ENCODE measurements at places on chromosomes 16 and 17. TPM values are rescaled to one million over a fixed set of nuclear protein-coding genes. Genes with fewer than 3 reads are reported as not detected.

GRCh38 chr16:8247993-8248392, 342.3 kb downstream of the TMEM114 start:
- no peak for DNase-seq

DNA sequence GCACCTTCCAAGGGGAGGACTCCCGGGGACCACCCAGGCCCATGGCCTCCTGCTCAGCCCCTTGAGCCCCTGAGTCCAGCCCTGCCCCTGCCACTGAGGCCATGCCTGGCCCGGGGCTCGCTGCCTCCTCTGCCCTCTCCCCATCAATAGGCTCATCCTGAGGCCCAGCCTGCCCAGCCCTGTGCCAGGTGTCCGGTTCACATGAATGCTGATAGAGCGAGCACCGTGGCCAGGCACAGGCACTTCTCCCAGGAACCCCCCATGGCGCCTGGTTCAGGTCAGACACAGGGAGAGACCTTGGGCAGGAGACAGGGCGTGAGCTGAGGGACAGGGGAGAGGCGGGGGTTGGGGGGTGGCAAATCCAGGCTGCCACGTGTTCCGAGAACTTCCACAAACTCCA, 2.8 kb upstream of the PVALEF start:
- DNase-seq: no peak

DNA sequence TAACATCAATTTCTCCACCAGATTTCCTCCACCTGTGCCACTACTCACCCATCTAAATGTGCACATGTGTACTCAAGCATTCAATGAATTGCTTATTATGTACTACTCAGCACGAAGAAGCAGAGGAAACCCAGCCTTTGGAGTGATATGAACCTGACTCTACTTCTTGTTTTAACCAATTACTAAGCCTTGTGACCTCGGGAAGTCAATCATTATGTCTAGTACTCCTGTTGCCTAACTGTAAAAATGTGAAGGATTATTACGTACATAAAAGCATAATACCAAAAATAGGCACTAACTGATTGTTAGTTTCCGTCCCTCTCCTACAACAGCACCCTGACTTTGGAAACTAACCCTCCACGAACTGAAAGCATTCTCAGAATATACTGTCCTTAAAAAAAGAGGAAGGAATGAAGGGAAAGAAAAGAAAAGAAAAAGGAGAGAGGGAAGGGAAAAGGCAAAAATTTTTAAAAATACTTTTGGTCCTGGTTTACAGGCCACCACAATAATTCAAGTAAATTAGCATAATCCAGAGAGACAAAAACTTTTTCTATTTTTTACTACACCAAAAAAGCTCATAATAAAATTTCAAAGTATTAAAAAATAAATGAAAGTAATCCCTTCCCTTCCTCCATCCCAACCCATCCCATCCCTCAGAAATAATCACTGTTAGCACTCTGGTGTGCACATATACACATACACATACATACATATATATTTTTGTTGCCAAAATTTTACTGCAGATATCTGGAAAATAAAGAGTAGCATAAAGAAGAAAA, 53.6 kb downstream of the KANSL1 start:
- no peak for DNase-seq

GRCh38 chr16:67542464-67542863, 13.8 kb downstream of the RIPOR1 start:
- no peak for DNase-seq

DNA sequence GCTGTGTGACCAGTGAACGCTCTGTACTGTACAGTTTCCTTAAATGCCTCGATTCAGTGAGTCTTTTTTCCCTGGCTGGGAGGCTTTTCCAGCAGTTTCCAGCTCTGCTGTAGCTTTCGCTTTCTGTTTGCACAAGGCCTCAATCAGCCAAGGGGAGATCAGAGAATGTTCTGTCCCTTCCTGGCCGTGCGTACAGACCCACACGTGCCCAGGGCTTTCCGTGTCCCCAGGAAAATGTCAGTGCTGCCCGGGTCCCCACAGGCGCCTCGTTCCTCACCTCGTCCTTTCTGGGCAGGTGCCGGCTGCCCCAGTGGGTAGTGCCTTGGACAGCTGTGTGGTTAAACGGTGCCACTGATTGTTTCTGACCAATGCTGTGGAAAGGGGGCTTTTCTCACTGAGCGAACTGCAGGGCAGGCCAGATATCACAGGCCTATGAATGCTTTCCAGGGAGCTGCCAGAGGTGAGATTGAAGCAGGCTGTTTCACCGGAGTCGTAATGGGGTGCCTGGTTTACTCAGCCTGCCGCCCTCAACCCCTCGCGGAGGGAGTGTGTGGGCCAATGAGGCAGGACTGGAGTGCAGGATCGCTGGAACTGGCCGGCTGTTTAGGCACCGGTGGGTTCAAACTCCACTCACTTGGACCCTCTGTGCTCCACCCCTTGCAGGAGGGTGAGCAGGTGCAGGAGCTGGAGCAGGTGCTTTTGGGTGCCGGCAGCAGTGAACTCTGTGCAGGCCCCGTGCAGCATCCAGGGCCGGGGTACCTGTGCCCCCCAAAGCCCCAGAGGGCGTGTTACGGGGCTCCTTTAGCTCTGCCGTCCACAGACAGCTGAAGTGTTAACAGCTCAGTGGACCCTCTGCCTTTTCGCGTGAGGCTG, 44.4 kb downstream of the ZNF778 start:
- no peak for DNase-seq

DNA sequence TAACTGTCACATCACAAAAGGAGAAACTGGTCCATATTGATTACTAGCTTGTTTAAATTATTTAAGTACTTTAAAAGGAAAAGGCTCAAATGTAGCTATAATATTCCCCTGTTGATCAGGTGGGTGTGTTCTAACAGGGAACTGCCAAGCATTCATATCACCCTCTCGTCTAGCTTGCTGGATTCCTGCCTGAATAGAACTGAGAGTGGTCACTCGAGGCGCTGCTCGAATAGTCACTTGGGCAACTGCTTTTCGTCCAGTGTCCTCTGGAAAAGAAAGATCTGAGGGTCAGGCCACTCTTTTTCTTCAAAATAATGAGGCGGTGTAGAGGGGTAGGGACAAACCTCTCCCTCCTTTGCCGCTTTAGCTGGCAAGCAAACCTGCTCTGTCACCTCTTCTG, 36.4 kb upstream of the USP22 start:
- DNase-seq: no peak

- DNase-seq: no peak
Observed at GRCh38 chr17:15914400-15915170, 30.3 kb upstream of the ADORA2B start.

DNA sequence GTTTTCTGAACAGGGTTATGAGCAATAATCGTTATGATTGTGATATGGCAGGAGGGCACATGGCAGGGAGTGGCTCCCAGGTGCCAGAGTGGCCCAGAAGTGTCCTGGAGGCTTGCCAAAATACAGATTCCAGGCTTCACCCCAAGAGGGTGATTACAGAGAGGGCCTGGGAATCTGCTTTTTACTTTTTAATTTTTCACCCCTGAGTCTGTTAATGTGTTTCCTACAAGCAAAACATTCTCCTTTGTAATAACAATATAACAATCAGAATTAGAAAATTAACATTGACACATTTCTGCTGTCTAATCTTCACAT, 212.4 kb downstream of the SNX29 start:
- no peak for DNase-seq

DNA sequence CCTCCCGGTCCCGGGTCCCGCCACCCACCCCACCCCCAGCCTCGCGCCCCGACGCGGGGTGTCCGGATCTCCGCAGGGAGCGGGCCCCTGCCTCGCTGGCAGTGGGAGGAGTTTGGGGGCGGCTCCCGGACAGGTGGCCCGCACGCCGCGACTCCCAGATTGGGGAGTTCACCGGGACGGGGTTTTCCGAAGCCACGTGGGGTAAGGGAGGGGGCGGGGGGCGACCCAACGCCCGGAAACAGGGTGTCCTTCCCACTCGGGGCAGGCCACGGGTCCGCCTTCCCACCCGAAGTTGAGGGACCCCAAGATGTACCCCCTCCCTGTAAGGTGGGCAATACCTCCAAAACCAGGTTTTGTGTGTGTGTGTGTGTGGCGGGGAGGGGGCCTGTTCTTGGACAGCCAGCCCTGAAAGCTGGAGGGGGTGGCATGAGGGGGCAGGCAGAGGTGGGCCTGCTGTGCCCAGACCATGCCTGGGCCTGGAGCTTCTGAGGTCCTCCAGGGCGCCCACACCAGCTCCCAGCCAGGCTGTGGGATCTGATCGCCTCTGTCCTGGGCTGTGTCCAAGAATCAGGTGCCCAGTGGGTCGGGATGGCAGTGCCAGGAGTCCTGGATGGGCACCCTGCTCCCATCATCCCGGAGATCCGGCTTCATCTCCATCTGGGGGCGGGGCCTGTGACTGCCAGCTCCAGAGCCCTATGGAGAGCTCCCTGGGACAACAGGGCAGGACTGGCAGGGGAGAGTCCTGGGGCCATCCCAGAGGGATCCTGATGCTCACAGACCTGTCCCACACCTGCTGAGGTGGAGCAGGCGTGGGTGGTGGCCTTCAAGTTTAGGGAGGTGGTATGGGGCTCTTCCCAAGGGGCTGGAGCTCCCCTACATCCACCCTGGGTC, 767 bp downstream of the SYNGR2 start:
- DNase-seq: no peak

DNA sequence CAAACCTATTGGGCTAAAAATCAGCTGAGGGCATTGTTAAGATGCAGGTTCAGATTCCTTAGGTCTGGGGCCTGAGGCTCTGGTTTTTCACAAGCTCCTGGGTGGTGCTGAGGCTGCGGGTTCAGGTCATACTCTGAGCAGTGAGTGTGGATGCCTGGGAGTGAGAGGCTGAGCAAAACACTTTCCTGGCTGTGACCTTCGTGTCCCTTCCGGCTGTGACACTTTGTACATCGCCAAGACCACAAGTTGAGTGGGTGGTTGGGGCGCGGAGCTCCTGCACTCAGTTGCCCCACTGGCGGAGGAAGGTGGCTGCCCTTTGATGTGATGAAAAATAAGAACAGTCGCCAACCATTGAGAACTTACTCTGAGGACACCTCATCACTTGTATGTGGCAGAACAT, 24.8 kb downstream of the CCR7 start:
- no peak for DNase-seq

The GLG1 gene
- polyA plus RNA-seq: 165 TPM

The CD300LB gene
- not detected for polyA plus RNA-seq

The CDH1 gene
- polyA plus RNA-seq: 116 TPM

The AGRP gene
- polyA plus RNA-seq: not detected

The METTL26 gene
- 71.5 TPM for polyA plus RNA-seq

The TBC1D3L gene
- polyA plus RNA-seq: 22.4 TPM

Data from renal pelvis (tissue), 12 donors.